ENCODE measurements at places on chromosomes 3 and 15.
A peak's percentile ranks its signal among the peaks of the same experiment; 100 is the strongest.

GRCh38 chr3:197080344-197080743, 50.7 kb upstream of the MELTF start:
- DNase-seq: no peak

GRCh38 chr3:168260859-168261258, 165.1 kb upstream of the GOLIM4 start:
- DNase-seq: no peak

DNA sequence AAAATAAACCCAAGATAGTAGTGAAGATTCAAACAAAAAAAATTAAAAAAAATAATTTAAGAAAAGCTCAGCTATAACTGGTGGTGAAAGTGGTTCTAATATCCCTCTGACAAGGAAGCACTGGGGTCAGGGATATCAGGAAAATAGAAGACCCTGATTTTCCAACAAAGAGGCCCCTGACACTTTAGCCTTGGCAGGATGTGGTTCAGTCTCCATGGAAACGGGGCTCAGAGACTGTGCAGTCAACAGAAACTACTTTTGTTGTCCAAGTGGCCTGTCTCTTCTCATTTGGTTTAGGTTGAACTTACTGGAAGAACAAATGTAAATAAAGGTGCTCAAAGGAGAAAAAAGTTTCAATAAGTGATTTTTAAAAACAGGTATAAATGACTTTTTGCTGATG, 27.2 kb downstream of the INTS14 start:
- no peak for DNase-seq

DNA sequence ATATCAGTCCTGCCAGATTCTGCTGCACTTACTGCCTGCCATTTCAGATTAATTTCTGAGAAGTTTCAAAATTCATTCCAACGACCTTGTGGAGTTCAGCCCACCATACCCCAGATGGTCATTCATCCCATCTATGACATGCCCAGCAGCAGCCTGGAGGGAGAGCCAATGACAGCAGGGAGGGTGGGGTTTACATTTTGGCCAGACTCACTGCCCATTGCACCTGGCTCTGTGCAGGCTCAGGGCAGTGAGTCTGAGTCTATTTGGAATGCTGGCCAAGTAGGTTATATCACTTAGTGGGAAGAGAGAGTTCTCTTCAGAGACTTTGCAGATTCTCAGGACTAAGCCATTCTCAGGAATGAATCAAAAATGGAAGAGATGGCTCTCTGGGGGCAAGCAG, 21.5 kb downstream of the SRPRB start:
- DNase-seq: no peak

DNA sequence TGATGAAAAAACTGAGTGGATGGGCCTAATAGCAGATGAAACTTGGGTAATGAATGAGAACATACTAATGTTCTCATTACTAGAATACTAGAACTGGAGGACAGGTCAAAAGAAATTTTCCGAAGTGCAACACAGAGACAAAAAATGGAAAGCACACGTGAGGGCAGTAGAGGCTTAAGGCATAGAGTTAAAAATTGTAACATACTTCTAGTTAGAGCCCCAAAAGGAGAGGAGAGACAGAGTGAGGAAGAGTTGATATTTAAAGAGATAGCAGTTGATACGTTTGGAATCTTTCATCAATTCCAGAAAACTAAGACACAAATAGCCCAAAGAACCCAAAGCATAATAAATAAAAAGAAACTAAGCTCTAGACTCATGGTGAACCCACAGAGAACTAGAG, 327.9 kb downstream of the SQOR start:
- no peak for DNase-seq

GRCh38 chr3:140180603-140181002, 245.6 kb downstream of the CLSTN2 start:
- DNase-seq: no peak

GRCh38 chr3:183824761-183825455, 469 bp downstream of the MAP6D1 start:
- peak; percentile 18 for DNase-seq

- no peak for DNase-seq
Measured at GRCh38 chr15:50883903-50884302, 24.6 kb upstream of the AP4E1 start.

- no peak for DNase-seq
Measured at GRCh38 chr3:35944926-35945710, 305.8 kb downstream of the ARPP21 start.

- no peak for DNase-seq
Measured at GRCh38 chr15:48120745-48121144, at the start of gene SLC24A5. TSS of gene SLC24A5 (plus strand) at chr15:48120990. CDS start at chr15:48121045, 55 bp downstream.

DNA sequence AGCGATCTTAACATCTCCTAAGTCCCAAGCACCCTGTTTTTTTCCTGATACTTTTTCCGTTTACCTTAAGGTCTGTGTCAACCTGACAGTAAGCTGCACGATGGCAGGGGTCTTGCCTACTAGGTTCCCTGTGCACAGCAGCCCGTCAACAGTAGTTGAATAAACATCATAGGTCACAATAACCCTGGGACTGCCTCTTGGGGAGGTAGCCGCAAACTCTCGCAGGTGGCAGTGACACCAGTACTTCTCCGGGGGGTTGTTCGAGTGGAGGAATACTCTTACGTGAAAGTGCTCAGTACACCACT, 365 bp upstream of the PDCD6IP start:
- DNase-seq: no peak

- no peak for DNase-seq
Measured at GRCh38 chr3:24161841-24162240, 216.8 kb downstream of the NR1D2 start.

DNA sequence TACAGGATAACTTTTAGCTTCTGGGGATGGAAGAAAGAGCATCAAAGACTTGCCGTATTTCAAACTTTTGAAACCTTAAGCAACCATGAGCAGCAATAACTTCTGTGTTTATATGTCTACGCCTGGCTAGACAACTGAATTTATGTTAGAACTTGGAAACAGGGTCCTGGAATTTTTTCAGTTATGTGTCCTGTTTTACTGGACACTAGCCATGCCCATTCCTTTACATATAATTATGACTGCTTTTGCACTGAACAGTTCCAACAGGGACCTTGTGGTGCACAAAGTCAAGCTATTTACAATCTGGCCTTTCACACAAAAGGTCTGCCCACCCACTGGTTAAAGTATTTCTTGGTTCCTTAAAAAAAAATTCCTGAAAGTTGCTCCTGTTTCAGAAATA, 37.1 kb downstream of the TJP1 start:
- DNase-seq: no peak

DNA sequence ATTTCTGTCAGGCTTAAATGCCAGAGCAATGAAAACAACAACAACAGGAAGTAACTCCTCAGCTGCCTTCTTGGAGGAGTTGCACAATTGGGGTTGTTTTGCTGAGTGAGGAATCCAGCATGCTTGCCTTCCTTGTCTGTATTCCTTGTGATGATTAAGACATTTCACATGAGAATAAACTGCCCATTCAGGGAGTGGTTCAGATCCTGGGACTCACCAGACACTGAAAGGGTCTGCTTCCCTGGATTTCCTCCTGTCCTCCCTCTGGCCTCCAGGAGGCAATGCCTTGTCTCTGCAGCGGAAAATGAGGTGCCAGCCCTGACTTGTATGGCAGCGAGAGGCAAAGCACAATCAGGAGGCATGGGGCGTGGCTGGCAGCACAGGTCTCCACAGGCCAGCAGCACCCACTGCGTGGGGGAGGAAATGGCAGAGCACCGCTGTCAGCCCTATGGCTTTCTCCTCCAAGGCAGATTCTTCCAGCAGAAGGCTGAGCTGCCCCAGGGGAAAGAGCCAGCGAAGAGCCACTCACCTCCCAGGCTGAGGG, 41.5 kb downstream of the RBP2 start:
- no peak for DNase-seq

DNA sequence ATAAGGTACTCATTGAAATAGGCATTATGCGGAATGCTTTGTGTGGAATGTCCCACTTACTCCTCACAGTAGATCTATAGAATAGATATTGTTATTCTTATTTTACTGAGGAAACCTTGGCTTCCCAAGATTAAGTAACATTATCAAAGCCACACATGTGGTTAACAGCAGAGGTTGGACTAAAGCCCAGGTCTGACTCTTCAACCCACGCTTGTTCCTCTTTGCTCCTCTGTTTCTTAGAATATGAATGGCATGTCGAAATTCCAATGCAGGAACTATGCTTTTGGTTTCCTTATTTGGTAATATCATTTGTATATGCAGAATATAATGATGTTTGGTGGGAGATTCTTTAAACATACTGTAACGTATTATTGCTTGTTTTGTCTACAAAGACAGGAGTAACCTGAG, 818.8 kb upstream of the LMCD1 start:
- DNase-seq: no peak

DNA sequence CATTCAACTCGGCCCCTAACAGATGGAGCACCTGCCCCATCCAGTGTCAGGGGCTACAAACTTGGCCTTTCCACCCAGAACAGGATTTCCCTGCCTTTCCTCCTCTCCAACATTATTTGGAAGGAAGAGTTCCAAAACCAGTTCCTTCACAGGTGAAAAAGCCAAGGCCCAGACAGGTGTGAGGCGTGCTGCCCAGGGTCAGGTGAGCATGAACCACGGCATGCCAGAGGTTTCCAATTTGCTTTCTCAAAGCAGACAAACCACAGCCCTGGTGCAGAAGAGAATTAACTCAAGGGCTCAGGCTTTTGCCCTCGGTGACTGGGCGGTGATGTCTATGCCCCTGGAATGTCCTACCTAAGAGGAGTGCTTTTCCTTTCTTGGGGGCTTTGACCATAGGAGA, 43.2 kb downstream of the LDHAL6B start:
- no peak for DNase-seq

- no peak for DNase-seq
Measured at GRCh38 chr3:50140990-50141389, 14.1 kb upstream of the SEMA3F start.

- DNase-seq: no peak
Measured at GRCh38 chr3:23241256-23241655, 38.1 kb downstream of the UBE2E2 start.

DNA sequence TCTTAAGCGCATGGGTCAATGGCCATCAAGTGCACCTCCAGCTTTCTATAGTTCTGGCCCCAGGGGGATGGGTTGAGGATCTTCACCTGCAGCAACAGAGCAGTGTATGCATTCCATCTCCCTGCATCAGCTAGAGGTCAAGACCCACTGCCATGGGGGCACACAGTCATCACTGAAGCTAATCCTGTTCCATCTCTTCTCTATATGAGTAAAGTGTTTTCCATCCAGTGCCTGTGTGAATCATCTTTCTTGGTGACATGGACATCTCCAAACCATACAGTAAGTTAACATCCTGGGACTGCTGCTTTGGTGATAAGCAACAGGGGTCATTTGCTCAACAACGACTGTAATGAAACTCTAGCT, 4.4 kb upstream of the ENTPD3 start:
- no peak for DNase-seq

DNA sequence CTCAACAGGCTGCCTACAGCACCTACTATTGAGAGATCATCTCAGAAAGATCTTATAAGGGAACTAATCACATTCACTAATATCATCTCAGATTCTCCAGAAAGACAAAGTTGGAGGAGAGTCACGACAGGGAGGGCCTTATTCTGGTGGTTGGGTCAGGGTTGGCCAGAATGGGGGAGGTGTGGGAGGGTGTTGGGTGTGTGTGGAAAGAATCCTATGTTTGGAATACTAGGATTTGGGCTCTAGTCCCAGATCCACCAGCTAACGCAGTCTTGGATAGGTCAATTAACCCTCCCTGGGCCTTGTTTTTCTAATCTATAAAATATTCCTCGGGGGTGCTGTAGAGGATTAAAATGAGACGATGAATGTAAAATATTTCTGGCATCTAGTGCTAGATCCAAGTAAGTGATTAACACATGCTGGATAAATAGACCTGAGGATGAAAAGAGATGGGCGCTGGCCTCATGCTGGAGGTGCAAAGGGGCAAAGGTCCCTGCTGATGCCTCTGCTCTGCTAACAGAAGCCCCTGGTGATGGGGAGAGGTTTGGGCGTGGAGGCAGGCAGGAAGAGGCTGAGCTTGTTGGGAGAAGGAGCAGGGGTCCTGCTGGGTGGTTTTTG, 67.6 kb upstream of the ETV5 start:
- no peak for DNase-seq

- DNase-seq: no peak
Measured at GRCh38 chr3:473033-473800, 276.7 kb downstream of the CHL1 start.

GRCh38 chr3:89046661-89047060, 60.8 kb upstream of the EPHA3 start:
- DNase-seq: no peak

GRCh38 chr15:91870876-91871537, 17.5 kb downstream of the SLCO3A1 start:
- DNase-seq: no peak

DNA sequence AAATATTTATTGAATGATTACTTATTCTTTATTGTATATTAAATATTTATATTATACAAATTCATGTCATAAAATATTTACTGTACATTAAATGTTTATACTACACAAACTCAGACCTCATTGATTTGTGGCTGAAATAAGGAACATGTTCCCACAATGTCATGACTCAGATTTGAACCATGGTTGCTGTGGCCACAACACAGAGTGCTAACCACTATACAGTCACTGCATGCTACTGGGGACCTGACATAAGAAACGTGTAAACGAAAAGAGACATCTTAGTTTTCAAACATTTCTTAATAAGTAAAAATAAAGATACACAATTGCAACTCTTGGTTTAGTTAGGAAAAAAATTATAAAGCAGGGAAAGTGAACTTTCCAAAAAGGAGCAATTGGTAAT, 99.1 kb upstream of the AGTR1 start:
- DNase-seq: no peak

- DNase-seq: no peak
Measured at GRCh38 chr3:59885899-59886400, 836.1 kb upstream of the CFAP20DC start.

GRCh38 chr3:141237701-141238521, 6.3 kb downstream of the PXYLP1 start:
- DNase-seq: no peak

DNA sequence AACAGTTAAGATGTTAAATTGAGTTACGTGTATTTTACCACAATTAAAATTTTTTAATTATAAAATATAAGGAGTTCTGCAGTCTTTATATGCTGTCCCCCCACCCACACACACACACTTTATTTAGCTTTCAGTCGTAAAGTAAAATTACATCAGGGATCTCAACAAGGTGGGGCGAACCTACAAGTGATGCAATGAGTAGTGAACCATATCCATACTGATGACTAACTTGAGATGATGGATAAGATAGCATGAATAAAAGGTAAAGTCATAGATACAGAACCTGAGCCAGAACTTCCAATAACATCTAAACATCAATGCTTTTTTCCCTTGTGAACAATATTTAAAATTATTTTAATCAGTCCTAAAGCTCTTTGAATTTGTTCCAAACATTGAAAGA, 77.2 kb downstream of the VPS13C start:
- DNase-seq: no peak

All from activated CD4-positive, alpha-beta T cell treated with anti-CD3 and anti-CD28 coated beads for 24 hours (primary cell).